ENCODE measurements at places on chromosomes 13 and 19.

DNA sequence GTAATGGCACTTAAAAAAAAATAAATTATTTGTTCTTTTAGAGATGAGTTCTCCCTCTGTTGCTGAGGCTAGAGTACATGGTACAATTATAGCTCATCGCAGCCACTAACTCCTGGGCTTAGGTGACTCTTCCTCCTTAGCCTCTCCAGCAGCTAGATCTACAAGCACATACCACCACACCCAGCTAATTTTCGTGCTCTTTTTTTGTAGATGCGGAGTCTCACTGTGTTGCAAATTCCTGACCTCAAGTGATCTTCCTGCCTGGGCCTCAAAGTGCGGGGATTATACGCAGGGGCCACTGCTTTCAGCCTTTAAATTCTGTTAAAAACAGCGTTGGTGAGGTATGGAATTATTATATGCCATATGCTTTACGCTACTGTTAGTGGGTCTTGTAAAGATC lies 2034.0 kb downstream of the OLFM4 start:
- DNase-seq = no peak

DNA sequence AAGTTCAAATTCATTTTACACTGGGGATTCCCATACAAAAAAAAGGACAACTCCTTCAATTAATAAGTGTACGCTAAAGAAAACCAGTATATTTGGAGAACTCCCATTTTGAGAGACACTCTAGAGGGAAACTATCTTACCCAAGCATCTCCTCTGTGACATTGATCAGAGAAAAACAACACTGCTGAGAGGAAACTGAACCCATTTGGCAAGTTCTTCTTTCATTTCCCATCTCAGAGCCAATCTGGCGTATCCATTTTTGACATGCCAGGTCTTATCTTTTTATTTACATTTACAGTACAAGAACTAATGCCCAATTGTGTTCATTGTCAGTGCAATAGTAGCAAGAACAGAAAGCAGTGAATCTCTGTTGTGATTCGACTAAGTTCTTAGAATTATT lies 30.1 kb downstream of the LIG4 start:
- DNase-seq = no peak

DNA sequence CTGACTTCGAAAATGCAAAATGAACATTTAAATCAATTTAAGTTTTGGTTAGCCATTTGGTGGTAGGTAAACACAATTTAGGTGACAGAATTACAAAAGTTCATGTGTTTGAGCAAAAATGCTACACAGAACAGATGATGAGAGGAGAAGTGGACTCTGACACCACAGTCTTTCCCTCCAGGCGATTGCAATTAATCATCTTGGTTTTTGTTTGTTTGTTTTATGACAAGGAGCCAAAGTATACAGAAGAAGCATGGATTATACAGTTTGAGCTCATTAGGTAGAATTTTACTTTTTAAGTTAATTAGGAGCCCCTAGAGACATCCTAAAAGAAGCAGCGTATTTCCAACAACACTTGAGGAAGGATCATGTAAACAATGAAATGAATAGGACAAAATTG lies 49.3 kb upstream of the FREM2 start:
- DNase-seq = no peak

- no peak for DNase-seq
These were observed 14.3 kb upstream of the FKRP start for GRCh38 chr19:46731584-46731983.

GRCh38 chr19:45294291-45295029 lies 28.2 kb downstream of the CKM start:
- no peak for DNase-seq

GRCh38 chr19:33804021-33804799 lies 7.5 kb downstream of the KCTD15 start:
- peak; percentile 98 for DNase-seq

DNA sequence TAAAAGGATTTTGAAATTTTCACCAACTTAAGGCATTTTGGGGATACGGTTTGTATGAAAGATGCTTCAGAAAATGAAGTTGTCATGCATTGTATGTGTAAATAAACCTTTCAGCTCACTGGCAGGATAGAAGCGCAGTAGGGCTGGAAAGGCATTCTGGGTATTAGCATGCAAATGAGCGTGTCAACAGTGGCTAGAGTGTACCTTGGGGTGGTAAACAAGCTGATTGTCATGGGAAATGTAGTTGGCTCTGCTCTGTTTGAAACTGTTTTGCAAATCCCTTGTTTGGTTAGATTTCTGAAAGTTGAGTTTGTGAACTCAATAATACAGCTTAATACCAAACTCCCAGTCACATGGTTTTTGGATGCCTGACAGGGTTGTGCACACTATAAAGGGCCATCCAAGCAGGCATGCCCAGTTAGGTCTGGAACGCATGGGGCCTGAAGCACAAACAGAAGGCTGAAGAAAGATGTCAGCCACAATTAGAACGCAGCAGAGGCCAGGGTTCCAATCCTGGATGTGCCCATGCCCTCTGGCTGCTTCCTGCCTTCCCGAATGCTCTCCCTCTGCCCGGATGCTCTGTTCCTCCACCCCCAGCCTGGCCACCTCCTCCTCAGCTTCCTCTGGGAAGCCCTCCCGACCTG lies 14.6 kb downstream of the GSX1 start:
- DNase-seq = no peak

DNA sequence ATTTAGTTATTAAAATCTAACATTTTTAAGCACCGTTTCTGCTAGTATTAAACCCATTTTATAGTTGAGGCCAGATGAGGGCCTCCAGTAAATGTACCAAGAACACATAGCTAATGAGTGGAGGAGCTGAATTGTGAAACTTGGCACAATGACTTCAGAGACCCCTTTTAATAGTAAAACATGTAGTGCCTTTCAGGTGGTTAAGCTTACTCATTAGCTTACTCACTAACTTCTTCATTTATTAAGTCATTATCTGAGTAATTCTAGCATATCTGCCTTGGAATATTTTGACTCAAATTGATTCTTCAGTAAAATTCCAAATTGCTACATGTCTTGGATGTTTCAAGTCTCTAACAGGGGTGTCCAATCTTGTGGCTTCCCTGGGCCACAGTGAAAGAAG lies 735.2 kb downstream of the LIG4 start:
- no peak for DNase-seq

DNA sequence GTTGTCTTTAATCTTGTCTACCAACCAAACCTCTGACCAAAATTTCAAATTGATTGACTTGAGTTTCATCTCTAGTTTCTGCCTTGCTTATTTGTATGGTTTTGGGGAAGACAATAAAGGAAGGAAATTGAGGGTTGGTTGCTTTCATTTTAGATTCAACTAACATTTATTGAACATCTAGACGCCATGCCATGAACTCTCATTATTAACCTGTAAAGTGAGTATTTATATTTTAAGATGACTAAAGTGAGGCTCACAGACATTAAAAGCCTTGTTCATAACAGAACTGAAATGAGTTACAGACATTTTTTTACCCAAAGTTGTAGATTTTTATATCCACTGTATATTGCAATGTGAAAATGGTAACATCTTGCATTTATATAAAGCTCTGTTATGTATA lies 239.3 kb downstream of the LMO7 start:
- no peak for DNase-seq

GRCh38 chr13:33932769-33933406 lies 114.9 kb downstream of the RFC3 start:
- no peak for DNase-seq

DNA sequence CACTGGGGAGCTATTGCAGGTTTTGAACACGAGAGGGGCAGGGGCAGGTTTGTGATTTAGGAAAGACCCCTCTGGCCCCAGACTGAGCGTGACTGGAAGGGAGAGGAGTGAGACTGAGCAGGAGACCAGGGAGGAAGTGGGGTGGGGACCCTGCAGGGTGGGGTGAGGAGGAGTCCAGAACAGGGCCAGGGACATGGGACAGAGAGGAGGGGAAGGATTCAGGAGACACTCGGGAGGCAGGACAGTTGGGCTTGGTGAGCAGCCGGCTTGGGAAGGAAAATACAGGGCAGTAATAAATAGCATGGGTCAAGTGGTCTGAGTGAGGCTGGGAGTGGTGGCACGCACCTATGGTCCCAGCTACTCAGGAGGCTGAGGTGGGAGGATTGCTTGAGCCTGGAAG lies 9.4 kb downstream of the FOSB start:
- no peak for DNase-seq

- no peak for DNase-seq
These were observed 105.8 kb downstream of the LACC1 start for GRCh38 chr13:43985422-43986072.

DNA sequence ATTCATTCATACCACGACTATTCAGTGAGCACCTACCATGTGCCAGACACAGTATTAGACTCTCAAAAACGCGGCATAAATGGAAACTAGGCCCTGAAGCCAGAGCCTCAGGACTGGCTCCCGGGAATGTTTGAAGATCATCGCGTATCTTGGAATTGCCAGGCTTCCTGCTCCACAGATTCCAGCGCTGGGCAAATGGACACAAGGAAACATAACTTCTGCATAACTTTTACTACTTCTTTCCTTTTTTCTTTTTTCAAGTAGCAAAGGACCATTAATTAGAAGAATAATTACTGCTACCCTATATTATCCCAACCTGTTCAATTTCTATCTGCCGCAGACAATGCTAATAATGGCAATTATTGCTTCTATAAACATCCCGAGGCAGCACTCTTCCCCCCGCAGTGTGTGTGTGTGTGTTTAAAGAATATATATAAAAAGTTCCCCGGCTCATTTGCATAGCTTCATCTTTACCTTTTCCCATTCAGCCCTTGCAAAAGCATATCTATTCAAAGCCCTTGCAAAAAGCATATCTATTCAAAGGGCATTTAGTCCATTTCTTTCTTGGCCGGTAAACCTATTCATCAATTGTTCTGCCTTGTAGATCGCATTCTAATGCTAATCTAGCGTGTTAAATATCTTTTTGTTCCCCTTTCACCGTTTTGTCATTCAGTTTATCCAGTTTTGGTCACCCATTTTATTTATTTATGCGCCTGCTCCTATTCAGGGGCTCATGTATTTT lies 6.1 kb downstream of the SOX21 start:
- no peak for DNase-seq

DNA sequence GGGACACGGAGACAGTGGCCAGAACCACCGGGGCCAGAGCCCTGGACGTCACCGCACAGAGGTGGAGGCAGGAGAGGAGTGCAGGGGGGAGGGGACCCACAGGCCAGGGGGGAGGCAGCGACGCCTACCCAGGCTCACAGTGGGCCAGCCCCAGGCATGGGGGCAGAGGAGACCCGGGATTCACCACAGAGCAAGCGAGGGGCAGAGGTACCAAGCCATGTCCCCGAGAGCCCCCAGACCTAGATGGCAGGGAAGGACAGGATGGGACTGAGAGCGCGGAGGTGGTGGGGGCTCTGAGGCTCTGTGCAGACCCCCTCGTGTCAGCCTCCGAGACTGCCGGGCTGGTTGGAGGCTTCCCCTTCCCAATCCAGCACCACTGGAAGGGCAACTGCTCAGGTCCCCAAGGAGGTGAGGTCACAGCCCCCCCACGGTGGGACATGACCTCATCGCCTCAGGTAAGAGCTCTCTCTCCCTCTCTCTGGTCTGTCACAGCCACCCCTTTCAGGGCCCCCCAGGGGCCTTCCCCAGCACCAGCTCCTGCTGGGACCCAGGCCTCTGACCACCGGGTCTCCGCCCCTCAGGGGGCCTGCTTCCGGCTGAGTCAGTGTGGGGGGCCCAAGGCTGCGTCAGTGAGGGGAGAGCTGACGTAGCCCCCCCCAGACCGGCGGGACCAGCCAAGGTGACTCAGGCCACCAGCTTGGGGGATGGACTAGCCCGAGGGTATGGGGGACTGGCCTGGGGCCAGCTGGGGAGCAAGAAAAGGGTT lies 2.2 kb upstream of the IL11 start:
- no peak for DNase-seq

DNA sequence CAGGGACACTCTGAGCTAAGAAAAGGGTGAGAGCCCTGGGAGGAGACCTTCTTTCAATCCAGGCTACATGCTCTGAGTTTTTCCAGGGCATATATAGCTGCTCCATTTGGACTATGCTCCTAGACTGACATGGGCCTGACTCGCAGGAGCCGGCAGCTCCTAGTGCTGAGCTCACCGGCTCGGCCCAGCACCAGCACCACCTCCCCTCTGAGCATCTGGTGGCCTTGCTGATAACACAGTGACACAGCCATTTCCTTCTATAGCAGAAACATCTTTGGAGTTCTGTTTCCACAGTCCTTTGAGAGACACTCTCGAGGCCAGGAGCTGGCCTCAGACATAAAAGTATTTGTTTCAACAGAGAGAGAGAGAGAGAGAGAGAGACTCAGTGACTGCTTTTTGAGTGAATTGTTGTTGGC lies 184.9 kb downstream of the TM9SF2 start:
- DNase-seq = peak; percentile 94

DNA sequence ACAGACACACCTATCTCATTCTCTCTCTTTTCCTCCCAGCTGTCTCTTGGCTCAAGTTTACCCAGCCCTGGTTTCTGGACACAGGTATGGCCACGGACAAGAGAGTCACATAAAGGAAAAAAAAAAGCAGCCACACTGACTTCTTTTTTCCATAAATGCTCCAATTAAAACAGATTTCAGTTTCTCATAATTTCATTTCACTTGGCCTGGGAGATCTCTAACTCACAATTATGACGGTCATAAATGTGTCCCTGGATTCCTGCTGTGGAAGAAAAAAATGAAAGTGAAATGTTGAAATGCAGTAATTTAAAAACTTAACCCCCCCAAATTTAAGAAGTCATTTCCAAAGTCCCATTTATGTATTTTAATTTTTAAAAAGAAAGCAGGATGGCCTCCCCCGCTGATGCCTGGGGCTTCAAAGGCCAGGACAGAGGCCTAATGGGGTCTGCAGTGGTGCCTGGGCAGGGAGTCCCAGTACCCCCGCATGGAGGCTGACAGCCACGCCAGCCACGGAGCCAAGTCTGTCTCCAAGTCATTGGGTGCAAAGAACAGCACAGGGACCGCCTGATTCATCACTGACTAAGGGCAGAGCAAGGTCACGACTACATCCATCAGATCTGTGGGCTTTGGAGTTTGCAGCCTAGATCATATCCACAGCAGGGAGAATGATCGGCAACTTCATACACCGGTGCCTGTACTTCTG lies 79.7 kb downstream of the TSHZ3 start:
- no peak for DNase-seq

DNA sequence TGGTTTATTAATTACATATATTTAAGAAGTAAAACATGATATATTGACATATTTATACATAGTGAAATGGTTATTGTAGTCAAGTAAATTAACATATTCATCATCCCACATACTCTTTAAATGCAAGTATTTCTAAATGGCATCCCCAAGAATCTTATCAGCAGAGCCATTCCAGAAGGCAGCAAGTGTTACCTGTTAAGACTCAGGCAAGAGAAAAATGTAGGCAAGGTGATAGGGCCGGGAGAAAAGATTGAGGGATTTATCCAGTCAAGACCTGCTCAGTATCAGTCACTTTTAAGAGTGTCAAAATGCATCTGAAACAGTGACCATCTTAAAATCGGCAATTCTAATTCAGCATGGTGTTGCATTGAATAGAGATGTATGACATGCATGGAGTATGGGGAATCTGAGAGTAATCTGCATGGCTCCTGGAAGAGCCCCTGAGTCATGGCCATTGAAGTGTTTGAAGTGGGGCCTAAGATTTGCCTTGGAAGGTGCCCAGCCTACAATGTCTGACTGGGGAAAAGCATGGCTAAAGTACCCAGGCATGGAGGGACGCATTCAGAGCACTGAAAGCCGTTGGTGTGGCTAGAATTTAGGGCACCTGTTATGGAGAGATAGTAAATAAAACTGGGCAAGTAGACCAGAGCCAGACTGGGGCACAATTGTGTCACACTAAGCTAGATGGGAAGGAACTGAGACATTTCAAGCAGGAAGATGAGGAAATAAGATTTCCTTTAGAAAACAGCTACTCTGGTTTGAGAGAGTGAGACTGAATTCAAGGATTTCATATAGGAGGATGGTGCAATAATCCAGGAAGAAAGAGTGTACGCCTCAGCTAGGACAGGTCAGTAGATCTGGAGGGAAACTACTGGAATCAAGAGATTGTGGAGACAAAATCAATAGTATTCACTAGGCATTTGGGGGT lies 25.0 kb upstream of the C1QTNF9B start:
- DNase-seq = no peak
